Stimulated activated CD4-positive, alpha-beta T cell treated with anti-CD3 and anti-CD28 coated beads, TNF-alpha, amount 100 ng/mL, for 24 hours (primary cell): ENCODE measurements at places on chromosomes 5 and 9.

- no peak for DNase-seq
These were observed 36.3 kb upstream of the PSD2 start for GRCh38 chr5:139759219-139759721.

DNA sequence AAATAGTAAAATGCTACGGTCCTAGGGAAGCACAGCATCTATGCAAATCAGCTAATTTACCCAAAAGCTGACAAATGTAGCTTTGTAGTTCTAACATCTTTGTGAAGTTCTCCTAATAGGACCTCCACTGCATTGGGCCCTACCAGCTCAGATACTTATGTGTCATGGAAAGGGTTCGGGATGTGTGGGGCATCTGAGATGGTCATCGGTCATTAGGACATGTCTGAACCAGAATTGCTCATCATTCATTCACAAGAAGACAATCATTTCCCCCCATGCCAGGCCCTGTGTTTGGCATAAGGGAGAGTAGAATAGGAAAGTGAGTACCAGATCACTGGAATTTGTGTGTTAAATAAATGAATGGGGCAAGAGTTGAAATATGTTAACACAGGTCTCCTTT is 35.7 kb downstream of the PWWP2A start:
- DNase-seq: no peak

DNA sequence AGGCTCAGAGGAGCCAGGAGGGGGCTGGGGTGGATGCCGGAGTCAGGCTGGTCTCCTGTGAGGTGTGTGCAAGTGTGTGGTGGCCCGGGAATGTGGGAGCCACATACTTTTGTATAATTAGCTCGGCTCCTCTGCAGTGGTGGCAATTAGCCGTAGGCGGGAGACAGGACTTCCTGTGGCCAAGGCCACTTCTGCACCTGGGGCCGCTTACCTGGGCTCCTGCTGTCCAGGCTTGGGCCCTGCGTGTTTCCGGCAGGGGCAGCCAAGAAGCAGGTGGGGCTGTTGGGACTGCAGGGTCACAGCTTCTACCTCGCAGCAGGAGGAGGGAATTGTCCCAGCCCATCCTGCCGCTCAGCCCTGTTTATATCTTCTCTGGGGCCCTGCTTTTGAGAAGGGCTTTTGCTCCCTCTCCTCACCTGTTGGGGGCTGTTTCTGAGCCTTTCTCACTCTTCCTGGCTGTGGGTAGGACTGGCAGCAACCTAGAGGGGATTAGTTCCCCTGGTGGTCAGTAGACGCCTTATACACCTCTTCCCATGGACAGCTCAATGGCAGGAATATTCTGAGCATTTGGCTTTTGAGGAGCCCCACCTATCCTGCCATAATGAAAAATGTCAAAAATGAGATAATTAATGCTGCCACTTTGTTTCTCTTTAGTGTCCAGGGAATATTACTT is 145.4 kb upstream of the PITX1 start:
- DNase-seq: no peak

DNA sequence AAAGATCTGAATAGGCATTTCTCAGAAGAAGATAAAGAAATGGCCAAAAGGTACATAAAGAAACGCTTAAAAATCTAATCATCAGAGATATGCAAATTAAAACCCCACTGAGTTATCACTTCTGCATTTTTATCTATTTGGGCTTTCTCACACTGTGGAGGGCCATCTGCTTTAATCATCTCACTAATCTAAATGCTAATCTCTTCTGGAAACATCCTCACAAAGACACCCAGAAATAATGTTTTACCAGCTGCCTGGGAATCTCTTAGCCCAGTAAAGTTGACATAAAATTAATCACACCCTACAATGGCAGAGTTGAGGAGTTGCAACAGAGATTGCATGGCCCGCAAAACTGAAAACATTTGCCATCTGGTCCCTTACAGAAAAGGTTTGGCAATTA is 407.9 kb upstream of the CYLC2 start:
- DNase-seq: no peak

- DNase-seq: no peak
These were observed 35.1 kb downstream of the NDUFS6 start for GRCh38 chr5:1836176-1836890.

DNA sequence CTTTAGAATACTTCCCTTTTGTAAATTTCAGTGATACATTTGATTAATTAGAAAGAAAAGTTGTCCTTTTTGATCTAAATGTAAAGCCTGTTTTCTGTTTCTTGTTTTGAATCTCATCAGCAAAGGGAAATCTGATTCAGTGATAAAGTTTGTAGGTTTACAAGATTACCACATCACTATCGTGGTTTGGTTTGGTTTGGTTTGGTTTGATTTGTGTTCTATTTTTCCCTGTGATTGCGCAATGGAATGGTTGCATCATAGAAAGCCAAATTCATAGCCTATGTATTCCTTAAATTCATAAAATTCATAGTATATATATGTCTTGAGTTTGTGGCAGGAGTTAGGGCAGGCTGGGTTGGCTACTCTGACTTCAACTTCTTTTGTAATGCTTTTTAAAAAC is 15.2 kb downstream of the SRFBP1 start:
- no peak for DNase-seq

DNA sequence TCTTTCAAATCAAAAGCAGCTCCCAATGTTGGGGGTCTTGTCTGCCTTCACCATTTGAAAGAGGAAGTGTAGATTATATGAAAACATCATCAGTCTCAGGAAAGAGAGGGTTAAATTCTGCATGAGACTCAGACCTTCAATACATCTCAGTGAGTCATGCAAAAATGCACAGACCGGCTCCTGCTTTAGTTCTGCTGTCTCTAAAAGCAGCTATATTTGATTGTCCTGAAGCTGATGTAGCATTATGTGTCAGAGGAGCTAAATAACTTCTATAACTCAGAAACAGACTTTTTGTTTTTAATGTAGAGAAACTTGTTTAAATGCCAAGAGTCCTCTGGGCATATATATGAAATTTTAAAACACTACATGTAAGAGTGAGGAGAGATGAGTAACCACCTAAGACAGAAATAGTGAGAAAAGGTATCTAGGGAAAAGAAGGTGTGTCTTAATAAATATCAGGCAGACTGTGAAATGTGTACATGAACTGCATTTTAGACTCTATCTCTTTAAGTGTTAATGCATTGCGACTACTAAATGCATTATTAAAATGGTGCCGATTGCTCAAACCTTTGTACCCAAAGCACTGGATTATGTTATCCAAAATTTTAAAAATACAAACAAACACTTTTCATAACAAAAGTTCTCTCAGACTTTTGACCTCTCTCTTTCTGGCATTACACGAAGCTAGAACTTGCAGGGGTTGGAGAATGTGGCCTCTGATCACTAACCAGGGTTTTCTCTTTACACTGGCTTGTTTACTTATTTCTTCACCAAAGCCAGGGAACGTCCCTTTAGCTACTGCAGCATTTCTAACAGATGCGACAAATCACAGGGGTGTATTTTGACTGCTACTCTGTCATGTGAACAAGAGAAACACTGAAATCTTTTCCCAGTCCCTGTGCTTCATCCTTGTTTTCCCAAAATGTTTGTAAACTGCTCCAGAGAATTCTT is 302.3 kb downstream of the ARL15 start:
- DNase-seq: no peak

DNA sequence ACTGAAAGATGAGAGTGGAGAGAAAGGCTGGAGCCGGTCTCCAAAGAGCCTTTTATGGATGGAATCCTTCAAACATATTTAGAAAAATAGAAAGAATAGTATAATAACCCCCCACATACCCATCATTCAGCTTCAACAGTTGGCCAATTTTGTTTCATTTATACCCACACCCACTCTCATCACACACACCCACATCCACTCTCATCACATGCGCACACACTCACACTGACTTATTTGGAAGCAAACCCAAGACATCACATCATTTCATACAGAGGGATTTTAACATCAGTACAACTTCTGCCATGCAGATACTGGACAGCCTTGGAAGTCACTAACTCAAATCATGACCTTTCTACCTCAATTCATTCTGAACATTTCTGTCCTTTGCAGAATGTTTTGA is 72.8 kb upstream of the CPLX2 start:
- no peak for DNase-seq

DNA sequence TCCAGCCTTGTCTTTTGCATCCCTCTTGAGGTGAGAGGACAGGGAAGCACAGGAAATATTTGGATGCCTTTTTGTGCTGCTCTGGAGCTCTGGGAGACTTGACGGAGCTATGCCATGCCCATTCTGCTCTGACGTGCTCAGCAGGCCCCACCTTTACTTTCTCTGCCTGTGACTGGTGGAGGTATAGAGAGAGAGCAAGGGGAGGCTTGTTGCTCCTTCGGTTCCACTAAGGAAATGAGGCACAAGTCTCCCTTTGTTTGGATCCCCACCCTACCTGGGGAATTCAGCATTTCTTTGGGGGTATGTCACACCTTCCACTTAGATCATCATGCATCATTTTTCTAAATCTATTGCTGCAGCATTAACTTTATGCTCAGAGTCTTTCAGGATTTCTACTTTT is 121.8 kb upstream of the CNTLN start:
- DNase-seq: no peak

DNA sequence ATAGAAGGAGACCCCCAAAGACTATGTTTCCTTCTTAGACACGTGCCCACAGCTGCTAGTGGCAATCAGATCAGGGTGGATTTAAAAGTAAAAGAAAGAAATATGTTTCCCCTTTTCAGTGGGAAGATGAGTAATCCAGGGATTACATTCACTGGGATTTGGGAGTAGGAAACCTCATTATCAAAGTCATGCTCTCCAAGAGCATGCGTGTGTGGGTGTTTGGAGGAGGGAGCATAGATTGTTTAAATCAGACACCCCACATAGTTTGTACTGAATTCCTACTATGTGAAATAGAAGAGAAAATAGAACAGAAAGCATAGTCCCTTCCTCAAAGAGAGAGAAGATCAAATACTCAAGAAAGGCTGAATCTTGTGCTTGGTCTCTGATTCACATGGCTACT is 65.5 kb upstream of the TBCA start:
- DNase-seq: no peak

DNA sequence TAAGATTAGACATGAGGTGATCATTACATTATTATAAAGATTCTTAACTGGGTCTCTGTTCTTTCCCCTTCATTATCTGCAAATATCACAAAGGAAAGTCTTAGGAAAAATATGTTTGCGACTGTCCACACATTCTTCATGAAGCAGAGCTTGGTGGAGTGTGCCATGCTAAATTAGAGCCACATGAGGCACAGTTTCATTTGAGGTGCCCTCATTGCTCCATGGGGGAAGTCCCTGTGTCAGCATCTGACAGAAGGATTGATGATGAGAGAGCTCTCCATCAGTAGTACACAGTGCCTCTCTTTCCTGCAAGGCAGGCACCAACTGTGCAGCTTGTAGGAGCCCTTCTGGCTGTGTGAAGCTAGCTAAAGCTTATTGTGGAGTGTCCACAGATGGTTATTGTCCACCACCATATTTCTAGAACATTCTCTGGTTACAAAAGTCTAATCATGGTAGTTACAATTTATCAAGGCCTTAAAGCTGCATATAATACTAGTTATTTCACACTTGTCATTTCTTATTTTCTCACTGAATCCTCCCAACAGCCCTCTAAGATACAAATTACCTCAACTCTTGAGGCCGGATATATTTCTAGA is 63.9 kb downstream of the C9orf152 start:
- DNase-seq: peak; percentile 22

DNA sequence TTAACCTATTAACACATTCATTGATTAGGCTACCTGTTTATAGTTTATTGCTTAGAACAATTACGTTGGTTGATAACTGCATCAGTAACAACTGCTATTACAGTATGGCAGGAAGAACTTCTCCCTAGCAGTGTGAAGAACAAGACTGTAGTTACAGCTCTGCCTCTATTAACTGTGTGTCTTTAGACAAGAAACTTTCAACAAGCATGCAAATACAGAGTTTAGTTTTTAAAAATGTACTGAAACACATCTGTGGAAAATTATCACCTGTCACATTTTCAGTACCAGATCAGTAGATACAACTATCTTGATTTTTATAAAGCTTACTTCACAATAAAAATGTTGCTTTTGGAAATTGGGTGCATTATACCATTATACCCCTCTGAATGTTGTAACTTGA is 22.2 kb downstream of the ELL2 start:
- DNase-seq: no peak

DNA sequence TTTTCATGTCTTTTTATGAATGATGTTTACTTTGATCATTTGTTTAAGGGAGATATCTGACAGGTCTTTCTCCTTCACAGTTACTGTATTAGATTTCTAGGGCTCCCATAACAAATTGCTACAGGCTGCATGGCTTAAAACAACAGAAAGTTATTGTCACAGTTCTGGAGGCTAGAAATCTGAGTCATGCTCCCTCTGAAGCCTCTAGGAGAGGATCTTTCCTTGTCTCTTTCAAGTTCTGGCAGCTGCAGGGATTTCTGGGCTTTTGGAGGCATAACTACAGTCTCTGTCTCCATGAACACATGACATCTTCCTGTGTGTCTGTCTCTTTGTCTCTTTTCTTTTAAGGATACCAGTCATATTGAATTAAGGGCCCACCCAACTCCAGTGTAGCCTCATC is 557.3 kb upstream of the SEMA6A start:
- no peak for DNase-seq

GRCh38 chr9:131096269-131097125 is at the start of gene AIF1L:
Gene AIF1L, plus strand, starts transcription at chr9:131096531. Its CDS starts 99 bp downstream, at chr9:131096630.
- DNase-seq: peak; percentile 35

DNA sequence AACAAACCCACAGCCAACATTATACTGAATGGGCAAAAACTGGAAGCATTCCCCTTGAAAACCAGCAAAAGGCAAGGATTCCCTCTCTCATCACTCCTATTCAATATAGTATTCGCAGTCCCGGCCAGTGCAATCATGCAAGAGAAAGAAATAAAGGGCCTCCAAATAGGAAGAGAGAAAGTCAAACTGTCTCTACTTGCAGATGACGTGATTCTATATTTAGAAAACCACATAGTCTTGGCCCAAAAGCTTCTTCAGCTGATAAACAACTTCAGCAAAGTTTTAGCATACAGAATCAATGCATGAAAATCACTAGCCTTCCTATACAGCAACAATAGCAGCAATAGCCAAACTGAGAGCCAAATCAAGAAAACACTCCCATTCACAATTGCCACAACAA is 333.7 kb upstream of the EDIL3 start:
- no peak for DNase-seq

DNA sequence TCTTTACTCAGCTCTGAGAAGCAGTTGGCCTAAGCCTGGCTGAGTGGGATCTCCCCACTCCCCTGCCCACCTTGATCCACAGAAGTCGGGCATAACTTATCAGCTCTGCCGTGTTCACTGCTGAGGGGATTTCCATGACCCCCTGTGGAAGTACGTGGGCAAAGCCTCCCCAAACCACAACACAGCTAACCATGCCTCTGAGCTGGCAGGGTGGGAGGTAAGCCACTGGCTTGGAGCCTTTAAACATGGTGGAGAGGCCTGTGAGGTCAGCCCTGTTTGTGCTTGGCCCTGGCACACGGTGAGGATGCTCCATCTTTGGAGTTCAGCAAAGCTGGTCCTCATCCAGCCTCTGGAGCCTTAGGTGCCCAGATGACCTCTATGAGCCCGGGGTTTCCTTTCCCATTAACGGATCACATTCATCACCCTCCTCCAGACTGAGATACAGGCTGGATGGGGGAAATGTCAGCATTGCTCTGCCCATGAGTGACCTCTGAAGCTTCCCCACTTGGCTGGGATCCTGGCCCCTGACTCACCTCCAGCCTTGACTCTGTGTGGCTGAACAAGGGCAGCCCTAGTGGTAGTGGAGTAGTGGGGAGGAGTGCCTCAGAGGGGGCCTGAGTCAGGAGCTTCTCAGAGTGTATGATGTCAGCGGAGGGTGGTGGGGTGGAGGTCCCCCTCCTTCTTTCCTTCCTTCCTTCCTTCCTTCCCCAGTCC is 6.2 kb downstream of the PDLIM4 start:
- DNase-seq: no peak

- DNase-seq: no peak
These were observed 46.6 kb upstream of the PCA3 start for GRCh38 chr9:76717613-76718012.
